ENCODE measurements at places on chromosomes 5 and 9.

- no peak for DNase-seq
Observed at GRCh38 chr5:135441919-135442318, 5.2 kb downstream of the DCANP1 start.

GRCh38 chr5:127280491-127281220 lies 9.9 kb upstream of the MEGF10 start:
- DNase-seq, result no peak

- DNase-seq, result no peak
Observed at GRCh38 chr9:134929193-134930158, 11.8 kb upstream of the FCN1 start.

DNA sequence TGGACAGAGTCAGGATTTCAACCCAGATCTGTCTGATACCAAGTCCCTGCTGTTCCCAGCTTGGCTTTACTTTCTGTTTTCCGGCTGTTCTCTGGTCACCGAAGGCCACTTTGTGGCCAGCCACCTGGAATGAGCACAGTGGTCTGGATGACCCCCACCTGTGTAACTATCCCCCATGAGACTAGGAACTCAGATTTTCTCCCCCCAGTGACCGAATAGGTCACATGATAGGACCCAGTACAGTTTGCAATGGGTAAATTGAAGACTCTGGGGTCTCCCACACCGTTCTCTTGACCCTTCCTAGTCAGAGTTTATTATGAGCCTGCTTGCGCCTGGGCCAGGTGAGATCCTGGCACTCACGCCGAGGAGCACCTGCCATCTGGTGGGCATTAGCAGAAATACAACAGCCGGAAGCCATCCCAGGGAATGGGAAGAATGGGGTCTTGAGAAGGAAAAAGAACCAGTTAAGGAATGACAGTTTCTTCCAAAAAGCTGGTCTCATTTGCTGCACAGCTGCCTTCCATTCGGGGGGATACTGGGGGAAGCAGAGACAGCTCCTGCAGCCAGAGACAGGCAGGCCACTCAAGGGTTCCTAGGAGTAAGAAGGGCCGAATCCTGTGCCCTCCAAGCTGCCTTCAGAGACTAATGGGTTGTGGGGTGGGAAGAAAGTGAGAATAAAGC lies 7.1 kb downstream of the PHYHD1 start:
- peak; percentile 68 for DNase-seq

DNA sequence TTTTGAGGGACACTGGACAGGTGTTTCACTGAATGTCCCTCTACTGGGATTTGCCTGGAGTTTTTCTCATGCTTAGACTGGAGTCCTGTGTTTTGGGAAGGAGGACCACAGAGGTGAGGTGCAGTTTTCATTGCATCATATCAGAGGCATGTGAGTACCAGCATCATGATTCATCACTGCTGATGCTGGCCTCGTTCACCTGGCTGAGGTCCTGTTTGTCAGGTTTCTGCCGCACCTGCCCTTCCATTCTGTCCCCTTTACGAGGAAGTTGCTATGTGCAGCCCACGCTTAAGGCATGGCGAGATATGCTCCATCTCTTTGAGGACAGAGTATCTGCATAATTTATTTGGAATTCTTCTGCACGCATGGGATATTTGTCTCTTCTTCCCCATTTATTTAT lies 162.1 kb downstream of the TENT4A start:
- DNase-seq, result no peak

GRCh38 chr5:151020304-151021110 lies at the start of gene GPX3:
Gene GPX3 (plus strand): TSS chr5:151020591. CDS start chr5:151020655, 64 bp downstream.
- peak; percentile 79 for DNase-seq

GRCh38 chr5:159426694-159427093 lies 96.4 kb upstream of the IL12B start:
- DNase-seq, result no peak

DNA sequence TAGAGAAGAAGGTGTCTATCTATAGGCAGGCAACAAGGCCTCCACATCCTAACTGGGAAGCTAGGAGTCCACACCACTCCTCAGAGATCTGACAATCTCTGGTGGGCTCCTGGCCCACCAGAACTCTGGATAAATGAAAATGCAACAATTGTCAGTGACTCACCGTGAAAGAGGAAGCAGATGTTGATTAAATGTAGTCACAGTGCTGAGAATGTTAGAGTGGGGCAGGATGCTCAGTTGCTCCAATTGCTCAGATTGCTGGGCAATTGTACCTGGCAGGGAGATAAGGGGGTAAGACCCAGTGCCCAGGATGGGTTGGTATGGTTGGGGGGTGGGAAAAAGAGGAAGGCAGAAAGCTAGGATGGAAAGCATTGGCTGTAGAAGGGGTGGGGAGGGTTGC lies 4.3 kb downstream of the CCL19 start:
- no peak for DNase-seq

GRCh38 chr5:60410427-60410826 lies 289.5 kb downstream of the DEPDC1B start:
- DNase-seq, result no peak

GRCh38 chr5:1917830-1918487 lies 35.2 kb upstream of the IRX4 start:
- DNase-seq, result no peak

DNA sequence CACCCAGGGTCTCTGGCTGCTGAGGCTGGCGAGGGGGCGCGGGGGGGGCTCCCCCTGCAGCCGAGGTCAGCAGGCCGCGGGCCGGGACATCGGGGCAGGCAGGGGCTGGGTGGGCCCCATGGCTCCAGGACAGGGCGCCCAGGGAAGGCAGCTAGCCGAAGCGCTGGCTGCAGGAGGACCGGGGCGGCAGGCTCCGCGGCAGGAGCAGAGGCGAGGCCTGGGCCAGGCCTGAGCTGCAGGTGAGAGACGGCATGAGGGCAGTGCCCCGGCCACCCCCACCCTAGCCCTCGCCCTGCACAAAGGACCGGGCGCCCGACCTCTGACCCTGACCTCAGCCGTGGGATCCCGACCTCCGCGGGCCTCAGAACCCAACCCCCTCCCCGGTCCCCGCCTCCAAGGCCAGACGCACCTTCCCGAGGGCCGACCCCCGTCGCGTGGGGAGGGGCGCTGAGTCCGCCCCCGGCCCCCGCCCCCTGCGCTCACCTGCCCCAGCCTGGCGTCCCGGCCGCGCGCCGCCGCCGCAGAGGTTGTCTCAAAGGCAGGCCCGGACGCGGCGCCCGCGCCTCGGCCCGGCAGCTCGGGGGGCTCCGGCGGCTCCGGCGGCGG lies 431 bp downstream of the RNF208 start:
- no peak for DNase-seq

DNA sequence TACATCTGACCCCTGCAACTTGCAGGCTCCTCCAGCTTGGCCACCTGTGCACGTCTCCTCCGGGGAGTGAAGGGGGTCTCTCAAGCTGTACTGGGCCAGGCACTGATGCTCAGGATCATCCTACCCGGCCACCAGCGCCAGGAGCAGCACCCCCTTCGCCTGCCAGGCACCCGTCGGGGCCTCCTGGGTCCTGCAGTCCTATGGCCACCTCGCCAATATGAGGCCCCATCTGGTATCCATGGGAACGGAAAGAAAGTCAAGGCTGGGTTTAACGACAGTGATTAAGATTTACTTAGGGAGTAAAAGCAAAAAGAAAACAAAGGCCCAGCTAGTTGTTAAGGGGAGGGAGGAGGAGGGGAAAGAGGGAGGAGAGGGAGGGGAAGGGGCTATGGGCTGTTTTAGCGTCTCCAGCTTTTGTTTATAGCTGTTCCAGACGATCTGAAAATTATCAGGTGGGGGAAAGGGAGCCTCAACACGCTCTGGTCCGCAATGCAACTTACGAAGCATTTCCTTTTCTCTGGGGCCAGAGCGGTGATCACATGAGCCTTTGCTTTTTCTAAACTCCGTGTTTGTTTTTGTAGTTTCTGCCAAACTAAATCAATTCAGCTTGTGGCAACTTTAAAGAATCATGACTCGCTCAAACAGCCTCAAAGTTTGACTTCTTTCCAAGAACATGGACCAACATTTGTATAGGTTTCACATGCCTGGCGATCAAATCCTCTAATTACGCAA lies 132.4 kb downstream of the ROR2 start:
- DNase-seq, result no peak

DNA sequence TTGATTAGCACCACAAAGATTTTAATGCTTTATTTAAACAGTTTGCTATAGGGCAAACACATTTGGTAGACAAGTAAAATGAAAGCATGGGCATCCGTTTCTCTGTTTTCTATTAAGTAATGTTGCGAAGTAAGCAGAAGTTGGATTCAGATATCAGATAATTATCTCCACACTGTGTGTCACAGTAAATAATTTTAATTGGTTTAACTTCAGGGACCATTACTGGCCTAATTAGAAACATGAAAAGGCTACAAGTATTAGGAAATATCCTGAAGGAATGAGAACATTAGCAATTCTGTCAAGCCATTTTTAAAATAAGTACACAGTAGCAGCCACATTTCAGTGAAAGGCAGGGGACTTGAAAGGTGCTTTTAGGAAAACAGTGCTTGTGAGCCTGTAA lies 975.4 kb downstream of the NR2F1-AS1 start:
- DNase-seq, result no peak

DNA sequence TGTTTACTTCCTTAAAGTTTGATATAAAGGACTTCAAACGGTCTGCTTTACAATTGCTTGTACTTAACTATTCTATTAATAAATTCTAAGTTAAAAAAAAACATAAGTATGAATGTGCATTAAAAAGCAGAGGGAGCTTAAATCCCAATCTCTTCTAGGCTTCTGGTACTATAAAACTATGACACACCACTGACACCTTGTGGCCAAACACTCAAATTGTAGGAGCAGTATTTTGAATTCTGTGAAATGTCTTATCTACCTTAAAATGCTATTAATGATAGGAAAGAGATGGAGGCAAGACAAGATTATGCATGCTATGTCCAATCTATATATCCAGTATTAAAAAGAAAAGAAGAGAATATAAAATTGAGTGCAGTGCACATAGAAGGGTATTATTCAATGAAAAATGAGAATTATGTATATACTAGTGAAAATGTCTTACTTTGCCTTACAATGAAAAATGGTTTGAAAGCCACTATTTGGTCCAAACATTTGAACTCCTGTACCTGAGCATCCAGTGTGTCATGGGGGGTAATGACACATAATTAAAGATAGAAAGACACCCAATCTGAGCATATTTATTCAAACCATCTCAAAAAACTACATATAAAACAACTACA lies 87.6 kb downstream of the ERP44 start:
- DNase-seq, result peak; percentile 40

DNA sequence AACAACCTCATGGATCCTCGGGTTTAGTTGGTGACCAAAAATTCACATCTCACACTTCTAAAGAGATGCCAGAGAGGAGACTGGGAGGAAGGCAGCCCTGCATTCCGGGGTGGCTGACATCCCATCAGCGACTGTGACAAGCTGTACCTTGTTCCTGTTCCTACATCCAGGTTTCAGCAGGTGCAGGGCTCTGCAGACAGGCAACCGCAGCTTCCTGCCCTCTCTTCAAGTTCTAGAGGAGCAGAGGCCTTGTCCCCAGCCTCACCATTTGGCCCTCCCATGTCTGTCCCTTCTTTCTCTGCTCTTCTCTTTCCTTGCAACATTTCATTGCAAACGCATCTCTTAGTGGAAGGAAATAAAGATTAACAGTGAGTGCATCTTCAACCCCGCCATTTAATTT lies 454.6 kb downstream of the IRX1 start:
- DNase-seq, result no peak

DNA sequence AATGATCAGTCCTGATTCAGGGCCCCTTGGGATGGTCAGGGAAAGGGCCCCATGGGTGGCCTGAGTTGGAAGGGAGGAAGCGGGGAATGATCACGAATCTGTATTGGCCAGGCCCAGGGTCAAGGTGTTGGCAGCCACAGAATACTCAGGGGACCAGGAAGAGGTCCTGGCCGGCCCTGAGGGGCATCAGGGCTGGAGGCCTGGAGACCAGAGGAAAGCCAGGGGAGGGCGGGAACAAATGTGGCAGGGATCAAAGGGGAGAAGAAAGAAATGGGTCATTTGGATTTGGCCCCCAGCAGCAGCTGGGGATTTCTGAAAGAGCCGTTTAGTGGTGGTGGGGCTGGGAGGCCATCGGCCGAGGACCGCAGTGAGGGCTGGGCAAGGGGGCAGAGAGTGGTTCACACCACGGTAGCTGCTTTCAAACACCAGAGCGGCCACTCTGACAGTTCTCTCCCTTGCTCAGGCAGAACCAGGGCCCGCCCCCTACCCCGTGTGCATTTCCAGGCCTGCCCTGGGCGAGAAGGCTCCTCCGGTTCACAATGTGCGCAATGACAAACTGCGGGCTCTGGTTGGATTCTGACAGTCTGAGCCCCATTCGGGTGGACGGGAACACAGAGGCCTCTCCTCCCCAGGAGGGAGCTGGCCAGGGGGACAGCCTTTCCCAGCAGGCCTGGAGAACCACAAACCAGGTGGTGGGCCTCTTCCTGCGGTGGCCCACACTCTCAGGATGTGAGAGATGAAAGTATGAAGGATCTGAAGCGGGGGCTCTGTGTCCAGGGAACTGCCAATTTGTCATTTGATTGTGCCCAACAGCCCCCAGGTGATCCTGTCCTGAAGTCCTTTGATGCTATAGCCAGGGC lies 220.3 kb upstream of the IER5L start:
- DNase-seq, result no peak

DNA sequence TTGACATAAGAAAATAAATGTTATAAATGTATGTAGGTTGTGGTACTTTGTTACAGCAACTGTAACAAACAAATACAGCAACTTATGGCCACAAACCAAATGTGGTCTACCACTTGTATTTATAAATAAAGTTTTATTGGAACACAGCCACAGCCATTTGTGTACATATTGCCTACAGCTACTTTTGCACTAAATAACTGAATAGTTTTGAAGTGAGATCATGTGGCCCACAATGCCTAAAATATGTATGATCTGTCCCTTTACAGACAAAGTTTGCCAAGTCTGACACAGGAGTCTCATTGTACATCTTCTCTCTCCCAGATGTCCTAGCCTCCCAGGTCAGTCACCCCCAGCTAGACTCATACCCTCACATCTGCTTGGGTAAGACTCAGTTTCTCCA lies 283.6 kb upstream of the PRDM9 start:
- no peak for DNase-seq

- no peak for DNase-seq
Observed at GRCh38 chr9:118761016-118761790, 608.0 kb downstream of the BRINP1 start.

- no peak for DNase-seq
Observed at GRCh38 chr5:123450640-123451039, 27.4 kb upstream of the CEP120 start.

DNA sequence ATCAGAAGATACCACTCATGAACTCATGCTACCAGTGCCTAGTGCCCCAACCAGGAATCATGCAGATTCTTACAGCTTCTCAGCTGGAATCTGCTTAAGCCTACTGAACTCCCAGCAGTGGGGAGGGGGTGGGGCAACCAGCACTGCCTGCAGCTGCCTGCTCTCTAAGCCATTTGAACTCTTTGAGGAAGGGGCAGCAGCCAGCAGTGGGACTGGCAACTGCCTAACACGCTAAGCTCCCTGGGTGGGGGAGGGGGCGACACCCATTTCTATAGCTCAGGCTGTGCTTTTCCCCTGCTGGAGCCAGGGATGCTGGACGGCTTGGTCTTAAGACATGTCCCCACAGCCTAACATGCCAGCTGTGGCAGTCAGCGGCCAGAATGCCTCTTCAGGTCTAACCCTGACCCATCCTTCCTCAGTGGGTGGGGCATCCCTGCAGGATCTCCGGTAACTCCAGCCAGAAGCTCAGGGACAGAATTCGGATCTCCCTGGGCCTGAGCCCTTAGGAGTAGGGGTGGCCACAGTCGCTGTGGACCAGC lies 889.7 kb downstream of the CDH9 start:
- no peak for DNase-seq

- DNase-seq, result no peak
Observed at GRCh38 chr5:156258934-156259333, 68.0 kb upstream of the SGCD start.

- DNase-seq, result no peak
Observed at GRCh38 chr5:130795037-130795436, 370.0 kb downstream of the HINT1 start.

GRCh38 chr5:66892716-66893115 lies 296.5 kb downstream of the MAST4 start:
- no peak for DNase-seq
